Left hindlimb (tissue), 1 donor: ENCODE measurements at places on chromosomes 6 and 20.

- DNase-seq: no peak
Measured at GRCh38 chr6:208938-209337, 83.3 kb upstream of the DUSP22 start.

GRCh38 chr20:1499528-1500420 lies 8.6 kb upstream of the SIRPB2 start:
- no peak for DNase-seq

DNA sequence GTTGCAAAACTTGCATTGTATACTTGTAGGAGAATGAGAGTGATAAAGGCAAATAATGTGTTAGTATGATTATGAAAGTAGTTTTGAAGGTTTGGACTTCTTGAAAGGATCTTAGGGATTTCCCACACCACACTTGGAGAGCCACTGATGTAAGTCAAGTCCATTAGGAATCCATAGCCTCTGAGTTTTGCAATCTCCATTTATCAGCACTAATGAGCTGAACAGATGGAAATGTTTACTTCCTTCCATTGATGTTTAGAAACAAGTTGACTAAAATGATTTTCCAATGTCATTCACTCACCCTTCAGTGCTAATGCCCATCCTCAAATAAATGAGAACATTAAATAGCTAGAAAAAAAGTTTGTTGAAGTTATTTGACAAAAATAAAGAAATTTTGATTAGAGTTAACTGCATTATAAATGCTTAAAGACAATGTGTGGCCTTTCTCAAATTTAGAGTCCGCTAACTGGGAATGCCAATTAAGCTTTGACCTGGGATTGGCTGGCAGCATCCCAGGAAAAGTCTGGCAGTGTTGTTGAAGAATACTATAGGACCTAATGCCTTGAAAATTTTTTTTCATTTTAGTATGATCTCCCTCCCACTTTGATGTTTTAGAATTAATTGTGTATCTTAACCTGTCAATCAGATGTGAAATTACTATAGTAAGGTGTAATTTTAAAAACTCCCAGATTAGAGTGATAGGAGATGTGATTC lies 68.0 kb downstream of the SLC35F1 start:
- no peak for DNase-seq

- no peak for DNase-seq
Measured at GRCh38 chr6:166959911-166960608, 3.7 kb upstream of the RNASET2 start.

DNA sequence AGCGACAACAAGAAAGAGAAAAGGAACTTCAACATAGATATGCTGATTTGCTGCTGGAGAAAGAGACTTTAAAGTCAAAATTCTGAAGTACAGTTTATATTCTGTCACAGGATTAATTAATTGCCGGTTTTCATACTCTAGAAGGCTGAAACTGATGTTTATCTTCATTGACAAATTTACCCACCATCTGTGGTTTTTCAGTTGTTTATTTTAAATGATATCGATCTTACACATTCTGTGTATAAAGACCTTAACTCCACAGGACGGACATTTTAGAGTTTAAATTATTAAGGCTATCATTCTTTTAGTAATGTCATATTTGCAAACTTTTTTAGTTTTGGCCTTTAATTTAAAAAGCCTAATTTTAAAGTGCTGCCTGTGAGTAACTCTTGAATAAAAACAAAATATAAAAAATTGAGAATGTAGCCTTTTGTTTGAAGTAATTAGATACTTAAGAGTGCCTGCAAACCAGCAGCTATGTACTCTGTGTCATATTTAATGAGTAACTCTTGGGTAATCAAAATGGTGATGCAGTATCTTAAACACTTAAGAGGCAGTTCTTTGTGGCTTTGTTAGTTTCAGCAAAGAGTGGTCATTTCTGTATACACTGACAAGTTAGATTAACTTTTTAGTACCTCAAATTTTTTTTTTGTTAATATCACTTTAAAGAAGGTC lies 59.3 kb downstream of the CDC5L start:
- DNase-seq: no peak

- no peak for DNase-seq
Measured at GRCh38 chr6:159971341-159972178, 2.7 kb downstream of the IGF2R start.
